ENCODE measurements at places on chromosomes 11 and 22. TPM values are rescaled to one million over a fixed set of nuclear protein-coding genes. Genes with fewer than 3 reads are reported as not detected.

- DNase-seq: peak; percentile 44
These were observed 19.9 kb downstream of the UNC93B1 start for GRCh38 chr11:67983951-67984350.

GRCh38 chr11:105432241-105432995 lies 177.5 kb upstream of the GRIA4 start:
- DNase-seq: no peak

GRCh38 chr11:19557185-19557584 lies 155.5 kb upstream of the NAV2 start:
- DNase-seq: no peak

DNA sequence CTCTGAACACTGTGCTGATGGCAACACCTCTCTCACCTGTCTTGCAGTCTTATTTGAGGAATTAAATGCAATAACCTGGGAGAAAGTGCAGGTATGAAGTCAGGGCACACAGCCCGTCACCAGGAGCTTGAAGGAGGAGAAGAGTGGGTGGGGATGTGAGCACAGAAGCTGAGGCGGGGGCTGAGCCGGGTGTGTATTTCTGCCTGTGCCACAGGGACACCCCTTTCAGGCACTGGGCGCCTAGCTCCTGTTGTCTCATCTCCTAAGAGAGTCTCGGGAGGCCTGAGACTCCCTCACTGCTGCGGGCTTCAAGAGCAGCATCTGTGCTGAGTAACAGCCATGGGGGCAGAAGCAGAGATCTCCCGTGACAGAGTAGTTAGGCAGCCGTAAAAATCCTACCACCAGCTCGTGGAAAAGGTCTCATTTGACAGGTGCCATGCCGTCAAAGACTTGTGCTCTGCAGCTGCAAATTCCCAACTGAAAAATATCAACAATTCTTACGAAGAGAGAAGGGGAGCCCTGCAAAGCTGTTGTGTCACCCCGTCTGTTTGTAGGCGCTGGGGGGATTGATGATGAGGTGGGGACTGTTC lies 26.8 kb downstream of the PARVB start:
- DNase-seq: no peak

DNA sequence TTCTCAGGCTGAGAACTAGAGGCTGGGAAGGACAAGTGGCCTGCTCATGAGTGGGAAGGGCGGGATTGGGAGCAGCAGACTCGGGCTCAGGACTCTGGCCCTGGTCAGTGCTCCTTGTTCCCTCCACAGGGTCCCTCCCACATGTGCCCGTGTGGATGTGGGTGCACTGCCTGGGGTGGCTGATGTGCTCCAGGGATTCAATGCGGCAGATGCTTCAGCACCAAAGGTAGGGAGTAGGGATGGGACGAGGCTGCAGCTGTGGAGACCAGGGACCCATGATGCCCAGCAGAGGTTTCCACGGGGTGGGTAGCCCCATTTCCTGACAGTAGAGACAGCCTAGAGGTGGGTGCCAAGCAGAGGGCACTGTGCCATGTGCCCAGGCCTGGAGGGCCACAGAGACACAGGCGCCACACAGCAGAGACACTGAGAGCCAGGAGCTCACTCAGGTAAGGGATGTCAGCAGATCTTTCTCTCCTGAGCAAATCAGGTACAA lies 89.5 kb downstream of the GGTLC2 start:
- no peak for DNase-seq

The FOLH1 gene
- total RNA-seq: 5.1 TPM

The CEP164 gene
- total RNA-seq: 25.2 TPM

The OR5B21 gene
- total RNA-seq: not detected
